ENCODE measurements at places on chromosomes 3 and 15.

DNA sequence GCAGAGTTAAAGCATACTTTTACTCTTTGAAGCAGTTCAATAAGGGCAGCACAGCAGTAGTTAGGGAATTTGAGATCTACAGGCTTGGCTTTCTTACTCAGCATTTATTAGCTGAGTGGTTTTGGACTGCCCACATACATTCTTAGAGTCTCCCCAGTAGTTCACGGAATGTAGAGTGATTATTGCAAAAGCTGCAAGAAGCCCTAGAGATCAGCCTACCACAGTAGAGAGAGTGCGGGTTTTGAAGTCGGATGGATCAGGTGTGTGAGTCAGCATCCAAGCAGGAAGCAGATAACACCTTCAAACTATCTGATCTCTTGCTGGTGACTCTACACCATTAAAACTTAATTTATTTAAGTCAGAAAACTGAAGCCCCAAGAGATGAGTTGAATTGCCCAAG is 171.9 kb downstream of the SYNPR start:
- H3K4me1 ChIP-seq = peaks cover 5% of the 10 kb centered on the region
- peak overlapping the region; percentile 41 for H3K27ac ChIP-seq
- no peaks in the 10 kb centered on the region for H3K36me3 ChIP-seq
- peak; percentile 25 for DNase-seq

GRCh38 chr3:80543154-80543553 is 775.4 kb upstream of the ROBO1 start:
- no peak for DNase-seq
- no peak overlapping the region for H3K4me3 ChIP-seq
- H3K27me3 ChIP-seq = no peaks in the 10 kb centered on the region

DNA sequence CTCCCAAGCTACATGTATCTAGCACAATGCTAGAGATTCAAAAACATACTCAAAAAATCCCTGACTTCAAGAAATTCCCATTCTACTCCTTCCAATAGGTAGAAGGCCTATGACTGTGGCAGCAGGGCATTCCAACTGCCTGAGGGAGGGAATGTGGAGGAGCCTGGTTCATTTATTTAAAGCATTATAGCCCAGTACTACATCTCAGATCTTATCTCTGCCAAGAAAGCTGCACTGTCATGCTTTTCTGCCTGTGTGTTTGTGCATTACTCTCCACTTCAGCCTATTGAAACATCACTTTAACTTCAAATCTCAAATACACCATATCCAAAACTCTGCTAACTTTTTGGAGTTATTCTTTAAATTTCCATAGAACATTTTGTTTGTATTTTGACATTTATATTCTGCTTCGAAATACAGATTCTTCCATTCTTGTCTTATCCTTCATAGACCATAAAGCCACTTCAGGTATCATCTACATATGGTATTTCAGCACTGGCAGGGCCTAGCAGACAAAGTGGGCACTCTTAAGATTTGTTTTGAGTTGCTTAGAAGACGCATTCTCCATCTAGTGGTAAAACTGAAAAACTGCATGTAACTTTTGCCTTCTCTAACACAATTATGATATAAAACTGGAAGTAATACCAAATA is 59.1 kb upstream of the NEDD4 start:
- no peaks in the 10 kb centered on the region for H3K36me3 ChIP-seq
- DNase-seq = peak; percentile 65
- H3K27ac ChIP-seq = peak overlapping the region; percentile 26
- no peaks in the 10 kb centered on the region for H3K4me1 ChIP-seq
- H3K4me3 ChIP-seq = no peak overlapping the region

DNA sequence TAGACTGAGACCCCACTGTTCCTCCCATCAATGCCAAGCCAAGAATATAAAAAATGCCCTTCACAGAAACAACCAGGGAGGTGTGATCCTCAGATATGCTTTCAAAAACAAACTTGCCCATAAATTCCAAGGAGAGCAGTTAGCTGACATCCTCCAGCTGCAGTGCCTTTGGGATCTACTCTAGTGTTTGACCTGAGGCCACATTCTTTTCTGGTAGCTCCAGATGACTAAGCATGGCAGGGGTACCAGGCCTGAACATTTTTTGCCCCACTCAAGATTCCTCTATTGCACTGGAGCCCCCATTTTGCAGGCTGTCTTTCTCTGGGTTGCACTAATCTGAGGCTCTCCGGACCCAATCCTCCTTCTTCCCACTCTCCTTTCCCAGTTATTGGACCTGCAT is 27.9 kb upstream of the ACP3 start:
- peak overlapping the region; percentile 40 for H3K27ac ChIP-seq
- no peak for DNase-seq
- H3K36me3 ChIP-seq = no peaks in the 10 kb centered on the region
- H3K4me1 ChIP-seq = peaks cover 12% of the 10 kb centered on the region

DNA sequence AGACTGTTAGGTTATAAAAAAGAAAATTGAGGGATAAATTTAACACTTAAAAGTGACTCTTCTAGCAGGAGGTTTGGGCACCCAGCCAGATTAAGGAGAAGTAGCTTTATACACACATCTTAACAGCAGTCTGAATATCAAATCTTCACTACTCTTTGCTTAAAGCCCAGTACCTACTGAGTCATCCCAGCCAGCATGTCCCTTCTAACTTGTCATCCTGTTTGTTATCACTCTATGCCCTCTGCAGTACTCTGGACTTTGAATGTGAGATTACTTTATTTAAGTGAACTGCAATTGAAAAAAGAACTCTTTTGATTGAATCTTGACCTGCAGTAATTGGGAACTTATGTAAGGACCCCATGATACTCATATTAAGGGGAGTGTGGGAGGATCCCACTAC is 77.6 kb downstream of the FHIT start:
- no peaks in the 10 kb centered on the region for H3K4me1 ChIP-seq
- H3K4me3 ChIP-seq = no peak overlapping the region
- H3K27ac ChIP-seq = no peak overlapping the region
- DNase-seq = peak; percentile 16
- H3K36me3 ChIP-seq = no peaks in the 10 kb centered on the region

- H3K36me3 ChIP-seq = no peaks in the 10 kb centered on the region
- H3K4me3 ChIP-seq = no peak overlapping the region
- H3K4me1 ChIP-seq = no peaks in the 10 kb centered on the region
Measured at GRCh38 chr15:101489237-101489598, 289 bp downstream of the PCSK6 start.

GRCh38 chr15:85099195-85099803 is 117.6 kb downstream of the PDE8A start:
- H3K4me3 ChIP-seq = no peak overlapping the region
- no peak for DNase-seq

DNA sequence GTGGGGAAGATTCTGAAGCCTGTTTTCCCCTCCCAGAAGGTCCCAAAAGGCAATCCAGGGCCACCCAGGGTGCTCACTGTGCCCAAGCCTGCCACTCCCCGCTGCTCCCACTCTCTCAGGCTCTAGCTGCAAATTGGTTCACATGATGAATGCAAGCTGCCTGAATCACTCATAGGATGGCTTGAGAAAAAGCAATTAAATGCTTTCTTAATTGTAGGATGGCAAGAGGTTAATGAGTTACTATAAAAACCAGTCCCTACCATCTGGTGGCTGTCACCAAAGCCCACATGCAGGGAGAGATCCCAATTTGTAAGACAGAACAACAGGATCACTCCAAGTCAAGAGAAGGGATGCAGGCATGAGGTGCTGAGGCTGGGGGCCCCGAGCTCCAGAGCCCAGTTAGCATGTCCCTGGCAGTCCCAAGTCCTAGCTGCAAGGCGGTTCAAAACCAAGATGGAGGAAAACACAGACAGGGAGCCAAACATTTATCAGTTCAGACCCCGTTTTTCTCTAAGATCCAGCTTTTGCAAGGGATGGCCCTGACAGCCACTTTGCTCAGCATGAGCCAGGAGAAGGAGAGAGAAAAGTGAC is 207.1 kb downstream of the UACA start:
- no peaks in the 10 kb centered on the region for H3K27me3 ChIP-seq
- H3K27ac ChIP-seq = no peak overlapping the region
- no peaks in the 10 kb centered on the region for H3K36me3 ChIP-seq
- peaks cover 11% of the 10 kb centered on the region for H3K4me1 ChIP-seq
- H3K4me3 ChIP-seq = no peak overlapping the region

DNA sequence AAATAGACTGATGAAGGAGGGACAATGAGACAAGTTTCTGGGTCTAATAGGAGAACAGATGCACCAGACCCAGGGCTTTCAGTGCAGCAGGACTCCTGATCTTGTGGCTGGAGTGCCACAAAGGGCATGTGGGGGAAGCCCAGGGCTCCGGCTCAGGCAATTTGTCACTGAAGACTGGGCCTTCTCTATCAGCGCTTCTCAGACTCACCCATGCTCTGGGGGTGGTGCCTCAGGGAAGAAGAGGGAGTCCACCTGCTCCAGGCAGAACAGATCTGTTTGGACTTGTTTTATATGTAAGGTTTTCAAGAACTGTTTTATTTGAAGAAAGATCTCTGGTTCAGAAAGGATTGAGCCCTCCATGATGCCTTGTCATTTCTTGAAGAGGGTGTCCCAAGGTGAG is 112.4 kb upstream of the TLE3 start:
- H3K27me3 ChIP-seq = no peaks in the 10 kb centered on the region
- no peaks in the 10 kb centered on the region for H3K36me3 ChIP-seq
- H3K4me3 ChIP-seq = no peak overlapping the region
- DNase-seq = no peak
- no peak overlapping the region for H3K27ac ChIP-seq

DNA sequence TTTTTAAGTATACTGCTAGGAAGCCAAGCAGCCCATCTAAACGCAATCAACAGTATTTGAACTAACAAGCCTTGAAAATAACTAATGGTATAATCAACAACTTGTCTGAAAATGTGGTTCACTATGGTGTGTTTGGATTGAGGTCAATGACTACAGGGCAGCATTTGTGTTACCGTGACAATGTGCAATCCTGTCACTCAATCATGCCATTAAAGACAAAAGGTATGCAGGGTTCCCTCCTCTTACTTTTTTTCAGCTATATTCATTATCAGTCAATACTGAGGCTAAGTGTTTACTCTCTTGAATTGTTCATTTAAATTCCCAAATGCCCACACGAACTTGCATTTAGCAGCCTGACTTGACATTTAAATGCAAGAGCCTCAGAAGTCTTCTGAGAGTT is 1099.3 kb upstream of the EPHA6 start:
- no peaks in the 10 kb centered on the region for H3K36me3 ChIP-seq
- no peaks in the 10 kb centered on the region for H3K27me3 ChIP-seq
- no peak overlapping the region for H3K27ac ChIP-seq
- no peak overlapping the region for H3K4me3 ChIP-seq
- no peak for DNase-seq
- H3K4me1 ChIP-seq = no peaks in the 10 kb centered on the region

- no peak for DNase-seq
- no peaks in the 10 kb centered on the region for H3K36me3 ChIP-seq
- no peak overlapping the region for H3K4me3 ChIP-seq
- no peaks in the 10 kb centered on the region for H3K4me1 ChIP-seq
Measured at GRCh38 chr3:44887101-44887500, 12.7 kb downstream of the TGM4 start.

- no peak overlapping the region for H3K27ac ChIP-seq
- peaks cover 20% of the 10 kb centered on the region for H3K4me1 ChIP-seq
Measured at GRCh38 chr15:65374821-65375401, 2.9 kb downstream of the IGDCC3 start.

Data from hepatocyte (in vitro differentiated cells).